ENCODE measurements at places on chromosomes 3 and 15. TPM values are rescaled to one million over a fixed set of nuclear protein-coding genes. Genes with fewer than 3 reads are reported as not detected.
A peak's percentile ranks its signal among the peaks of the same experiment; 100 is the strongest.

GRCh38 chr3:152669560-152669959 is 165.4 kb upstream of the P2RY1 start:
- no peak for DNase-seq

DNA sequence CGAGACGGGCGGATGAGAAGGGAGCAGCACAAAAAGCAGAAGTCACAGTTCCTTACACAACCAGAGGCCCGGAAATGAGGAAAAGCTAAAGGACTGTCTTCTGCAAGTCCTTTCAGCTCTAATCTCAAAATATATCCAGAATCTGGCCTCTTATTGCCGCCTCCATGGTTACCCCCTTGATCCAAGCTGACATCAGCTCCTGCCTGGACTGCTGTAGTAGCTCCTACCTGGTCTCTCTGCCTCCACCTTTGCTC is 324.0 kb upstream of the ROPN1 start:
- DNase-seq: no peak

DNA sequence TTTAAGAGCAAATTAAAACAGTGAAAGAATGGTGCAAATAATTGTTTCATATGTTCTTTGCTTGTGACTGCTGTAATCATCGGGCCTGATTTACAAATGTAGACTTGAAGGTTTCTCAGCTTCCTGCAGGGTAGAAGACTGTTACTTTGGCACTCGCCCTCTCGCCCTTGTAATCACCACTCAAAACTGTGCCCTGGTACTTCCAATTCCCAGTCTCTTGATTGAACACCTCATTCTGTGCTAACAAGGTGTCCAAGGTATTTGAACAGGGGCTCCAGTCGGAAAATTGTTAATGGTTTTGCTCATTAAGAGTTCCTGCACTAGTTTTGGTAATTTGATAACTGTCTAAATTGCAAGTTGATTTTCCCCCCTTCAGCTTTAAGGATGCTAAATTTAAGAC is 209.5 kb downstream of the ZIC1 start:
- no peak for DNase-seq

DNA sequence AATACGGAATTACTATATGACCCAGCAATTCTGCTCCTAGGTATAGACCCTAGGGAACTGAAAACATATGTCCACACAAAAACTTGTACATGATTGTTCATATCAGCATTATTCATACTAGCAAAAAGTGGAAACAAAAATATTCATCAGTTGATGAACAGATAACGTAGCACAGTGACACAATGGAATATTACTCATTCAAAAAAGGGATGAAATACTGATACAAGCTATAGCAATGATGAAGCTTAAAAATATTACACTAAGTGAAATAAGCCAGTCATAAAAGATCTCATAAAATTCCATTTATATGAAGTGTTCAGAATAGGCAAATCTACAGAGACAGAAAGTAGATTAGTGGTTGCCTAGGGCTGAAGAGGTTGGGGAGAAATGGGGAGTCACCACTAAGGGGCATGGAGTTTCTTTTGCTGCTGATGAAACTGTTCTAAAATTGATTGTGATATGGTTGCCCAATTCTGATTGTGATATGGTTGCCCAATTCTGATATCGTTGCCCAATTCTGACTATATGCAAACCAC is 10.5 kb downstream of the C15orf61 start:
- peak; percentile 71 for DNase-seq

GRCh38 chr3:27642796-27643195 is 79.3 kb downstream of the EOMES start:
- peak; percentile 54 for DNase-seq

DNA sequence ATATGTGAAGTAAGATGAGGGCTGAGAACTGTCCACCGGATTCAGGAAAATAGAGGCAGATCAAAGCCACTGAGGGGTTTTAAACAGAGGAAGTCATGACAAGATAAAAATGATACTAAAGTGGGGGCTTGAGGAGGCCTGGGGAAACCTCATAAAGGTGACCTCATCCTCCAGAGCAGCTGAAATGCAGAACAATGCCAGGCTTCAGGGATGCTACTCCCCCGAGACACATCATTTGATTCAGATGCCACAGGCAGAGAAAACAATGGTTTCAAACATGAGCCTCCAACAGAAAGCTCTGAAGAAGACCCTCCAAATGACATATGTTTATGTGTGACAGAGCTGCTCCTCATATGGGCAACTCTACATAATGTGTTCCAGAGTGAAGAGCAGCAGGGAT is 6.4 kb downstream of the CFAP20DC start:
- DNase-seq: peak; percentile 37

DNA sequence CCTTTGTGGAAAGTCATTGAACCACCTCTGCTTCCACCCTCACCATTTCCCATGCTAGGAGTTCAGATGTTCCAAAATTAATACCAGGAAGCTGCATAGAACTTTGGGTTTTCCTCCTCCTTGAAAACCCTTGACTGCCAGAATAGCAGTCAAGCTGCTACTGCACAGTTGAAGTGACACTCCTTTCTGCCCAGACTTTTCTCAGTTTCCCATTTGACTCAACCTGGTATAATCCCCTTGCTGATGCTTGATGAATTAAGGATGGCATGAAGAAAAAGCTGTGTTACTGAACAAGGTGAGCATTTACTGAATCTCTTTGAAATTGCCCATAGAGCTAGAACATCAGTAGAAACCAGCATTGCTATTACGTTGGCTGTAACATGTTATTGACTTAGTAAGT is 286.0 kb downstream of the EDEM1 start:
- DNase-seq: no peak

The FRMD4B gene
- 5.6 TPM for total RNA-seq

The SLCO3A1 gene
- under 0.01 TPM for total RNA-seq
